ENCODE measurements at places on chromosomes 4 and X.
A peak's percentile ranks its signal among the peaks of the same experiment; 100 is the strongest.

DNA sequence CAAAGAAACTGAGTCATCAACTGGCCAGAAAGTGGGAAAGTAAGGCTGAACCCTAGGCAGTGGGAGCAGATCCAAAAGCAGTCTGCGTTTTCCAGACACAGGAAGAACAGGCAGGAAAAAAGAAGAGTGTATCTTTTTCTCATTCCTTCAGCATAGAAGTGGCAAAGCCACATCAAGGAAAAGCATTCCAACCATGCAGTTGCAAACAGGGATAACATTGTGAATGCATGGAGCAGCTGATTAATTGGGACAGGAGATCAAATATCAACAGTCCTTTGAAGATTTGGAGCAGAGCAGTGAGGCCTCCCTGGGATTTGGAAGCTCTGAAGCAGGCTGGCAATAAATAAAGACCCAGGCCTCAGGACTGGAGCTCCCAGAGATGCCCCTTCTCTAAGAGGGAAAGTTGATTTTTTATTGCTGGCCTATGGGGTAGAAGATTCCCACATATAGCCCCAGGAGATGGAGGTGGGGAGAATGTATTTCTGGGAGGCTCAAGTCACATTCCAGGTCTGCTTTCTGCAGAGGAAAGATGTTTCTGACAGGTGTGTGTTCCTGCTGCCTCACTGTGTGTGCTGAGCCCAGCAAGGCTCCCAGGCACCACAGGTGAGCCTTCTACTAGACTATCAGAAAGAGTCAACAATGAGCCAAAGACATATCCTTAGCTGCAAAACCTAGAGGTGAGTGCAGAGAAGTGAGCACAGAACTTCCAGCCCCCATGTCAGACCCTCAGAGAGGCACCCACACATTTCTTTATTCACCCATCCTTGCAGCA, 222.5 kb downstream of the RAB28 start:
- no peak for DNase-seq

DNA sequence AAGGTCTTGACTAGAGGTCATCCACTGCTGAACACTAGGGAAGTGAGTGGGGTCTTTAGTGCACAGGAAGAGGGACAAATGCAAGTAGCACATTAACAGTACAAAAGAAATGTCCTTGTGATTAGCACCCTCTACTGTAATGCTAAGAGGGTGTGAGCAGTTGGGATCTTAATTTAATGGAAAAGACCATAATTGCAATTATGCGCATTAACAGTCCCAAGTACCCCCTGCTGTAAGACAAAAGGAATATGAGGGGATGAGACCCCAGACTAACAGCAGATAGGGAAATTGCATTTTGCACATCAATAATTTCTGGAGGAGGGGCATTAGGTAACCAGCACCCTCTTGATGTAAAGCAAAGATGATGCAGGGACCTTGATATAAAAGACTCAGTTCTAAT, 285.0 kb downstream of the CHIC1 start:
- DNase-seq = no peak

DNA sequence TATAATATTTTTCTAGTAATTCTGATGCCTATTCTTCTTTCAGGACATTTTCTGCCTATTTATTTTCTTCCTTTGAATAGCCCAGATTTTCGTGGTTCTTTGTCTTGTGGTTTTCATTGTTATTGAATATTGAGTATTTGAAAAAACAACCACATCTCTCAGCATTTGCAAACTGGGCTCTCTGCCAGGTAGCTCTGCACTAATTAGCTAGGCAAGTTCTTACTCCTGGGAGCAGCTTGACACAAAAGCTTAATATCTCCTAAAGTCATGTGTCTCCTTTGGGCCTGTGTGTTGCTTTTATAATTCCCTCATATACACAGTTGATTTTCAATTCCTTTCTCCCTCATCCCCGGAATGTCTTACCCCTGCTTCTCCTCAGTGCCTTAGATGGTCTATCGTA, 413.5 kb upstream of the GRIA3 start:
- no peak for DNase-seq

DNA sequence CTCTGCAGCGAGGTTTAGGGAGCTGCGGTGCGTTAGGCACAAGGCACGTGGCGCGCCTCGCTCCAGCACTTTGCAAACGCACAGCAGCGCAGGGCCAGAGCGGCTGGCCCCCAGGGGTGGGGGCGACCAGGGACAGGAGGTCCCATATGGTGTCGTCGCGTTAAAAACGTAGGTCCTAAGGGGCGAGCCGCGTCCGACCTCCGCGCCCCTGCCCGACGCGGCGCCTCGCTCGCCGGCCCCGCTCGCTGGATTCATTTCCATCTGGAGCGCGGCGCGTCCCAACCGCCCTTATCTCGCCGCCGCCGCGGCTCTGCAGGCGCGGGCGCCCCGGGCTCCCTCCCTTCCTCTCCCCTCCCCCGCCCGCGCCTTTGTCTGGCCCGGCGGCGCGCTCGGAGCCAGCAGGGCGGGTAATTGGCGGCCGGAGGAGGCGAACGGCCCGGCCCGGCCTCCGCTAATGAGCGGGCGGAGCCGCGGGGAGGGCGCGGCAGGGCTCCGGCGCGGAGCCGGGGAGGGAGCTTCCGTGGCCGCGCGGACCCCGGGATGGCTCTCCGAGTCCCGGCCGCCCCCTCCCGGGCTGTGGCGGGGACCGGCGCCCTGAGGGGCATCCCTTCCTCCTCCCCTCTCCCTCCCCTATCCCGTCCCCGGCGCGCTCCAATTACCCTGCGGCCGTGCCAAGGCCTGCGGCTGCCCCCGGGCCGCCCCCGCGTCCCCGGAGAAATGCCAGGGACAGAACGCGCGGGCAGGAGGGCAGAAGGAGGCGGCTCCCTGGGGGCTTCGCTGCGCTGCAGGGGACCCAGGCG, 409.0 kb downstream of the BCOR start:
- DNase-seq = peak; percentile 2

DNA sequence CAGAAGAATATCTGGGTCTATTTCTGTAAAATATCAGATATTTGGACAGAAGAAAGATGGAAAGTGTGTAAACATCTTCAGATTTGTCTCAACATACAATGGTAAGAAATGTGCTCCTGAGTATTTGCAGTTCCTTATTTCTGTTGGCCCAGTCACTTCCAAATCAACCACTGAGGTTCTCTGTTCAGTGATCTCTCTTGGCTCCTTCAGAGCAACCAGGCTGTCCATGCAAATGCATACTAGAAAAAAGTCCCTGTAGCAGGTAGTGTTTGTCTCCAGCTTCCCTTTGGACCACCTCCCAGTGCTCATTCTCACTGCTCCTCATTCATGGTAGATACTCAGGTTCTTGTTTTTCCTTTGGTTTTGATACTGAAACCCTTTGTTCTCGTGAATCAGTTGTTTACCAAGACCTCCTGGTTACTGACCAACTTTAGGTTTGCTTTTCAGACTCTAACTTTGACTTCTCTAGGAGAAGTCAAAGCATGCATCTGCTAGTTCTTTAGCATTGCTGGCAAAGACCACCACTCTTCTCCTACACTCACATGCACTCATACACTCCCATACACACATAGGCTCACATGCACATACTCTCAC, 28.8 kb downstream of the ASIC5 start:
- DNase-seq = no peak

GRCh38 chr4:7541414-7541810, 106.7 kb upstream of the PSAPL1 start:
- DNase-seq = no peak

- no peak for DNase-seq
Measured at GRCh38 chr4:104420766-104421165, 73.9 kb downstream of the CXXC4 start.

DNA sequence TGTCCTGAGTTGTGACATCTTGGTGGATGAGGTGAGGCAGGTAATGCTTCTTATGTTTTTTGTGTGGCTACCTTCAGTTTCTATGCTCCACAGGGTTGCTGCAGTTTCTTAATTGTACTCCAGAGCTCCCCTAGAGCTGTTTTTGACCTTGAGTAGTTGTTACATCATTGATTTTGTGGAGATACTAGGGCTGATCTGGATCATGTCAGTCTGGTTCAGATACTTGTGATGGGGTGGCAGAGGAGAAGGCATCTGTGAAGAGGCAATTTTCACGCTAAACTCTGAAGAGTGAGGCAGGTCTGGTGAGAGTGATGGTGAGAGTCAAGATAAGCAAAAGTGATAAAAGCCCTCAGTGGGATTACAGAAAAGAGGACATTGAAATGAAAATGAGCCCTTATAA, 1180.2 kb downstream of the RAPGEF2 start:
- DNase-seq = no peak

- no peak for DNase-seq
Measured at GRCh38 chrX:45794995-45795337, 594.3 kb upstream of the DIPK2B start.

GRCh38 chr4:8336412-8337075, 67.0 kb downstream of the HTRA3 start:
- DNase-seq = no peak

DNA sequence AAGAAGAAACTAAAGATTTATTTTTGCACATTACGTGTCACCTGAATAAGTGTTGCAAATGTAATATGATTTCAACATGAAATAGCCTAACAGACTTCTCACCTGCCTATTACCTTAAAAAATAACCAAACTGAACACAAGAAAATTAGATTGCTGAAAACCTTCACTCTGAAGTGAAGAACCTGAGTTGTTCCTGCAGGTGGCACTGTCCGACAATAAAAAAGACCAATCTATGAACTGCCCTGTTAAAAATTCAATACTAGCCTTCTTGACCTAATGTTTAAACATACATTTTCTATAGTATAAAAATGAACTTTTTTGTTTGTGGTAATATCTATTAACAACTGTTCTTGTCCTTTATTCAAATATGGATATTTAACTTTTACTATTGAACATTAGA, 69.2 kb upstream of the PNPLA4 start:
- no peak for DNase-seq

- DNase-seq = no peak
Measured at GRCh38 chr4:27759611-27760575, 899.3 kb downstream of the STIM2 start.

Data from stimulated activated CD4-positive, alpha-beta T cell treated with anti-CD3 and anti-CD28 coated beads, Interleukin-1b, Interleukin-23, amount 100 ng/mL, for 1 hour (primary cell).